Activated CD4-positive, alpha-beta memory T cell treated with anti-CD3 and anti-CD28 coated beads, Interleukin-2, amount 10 ng/mL, durations not matched to agents 7 days and 5 days (primary cell): ENCODE measurements at places on chromosomes 6 and 20. TPM values are rescaled to one million over a fixed set of nuclear protein-coding genes. Genes with fewer than 3 reads are reported as not detected.

DNA sequence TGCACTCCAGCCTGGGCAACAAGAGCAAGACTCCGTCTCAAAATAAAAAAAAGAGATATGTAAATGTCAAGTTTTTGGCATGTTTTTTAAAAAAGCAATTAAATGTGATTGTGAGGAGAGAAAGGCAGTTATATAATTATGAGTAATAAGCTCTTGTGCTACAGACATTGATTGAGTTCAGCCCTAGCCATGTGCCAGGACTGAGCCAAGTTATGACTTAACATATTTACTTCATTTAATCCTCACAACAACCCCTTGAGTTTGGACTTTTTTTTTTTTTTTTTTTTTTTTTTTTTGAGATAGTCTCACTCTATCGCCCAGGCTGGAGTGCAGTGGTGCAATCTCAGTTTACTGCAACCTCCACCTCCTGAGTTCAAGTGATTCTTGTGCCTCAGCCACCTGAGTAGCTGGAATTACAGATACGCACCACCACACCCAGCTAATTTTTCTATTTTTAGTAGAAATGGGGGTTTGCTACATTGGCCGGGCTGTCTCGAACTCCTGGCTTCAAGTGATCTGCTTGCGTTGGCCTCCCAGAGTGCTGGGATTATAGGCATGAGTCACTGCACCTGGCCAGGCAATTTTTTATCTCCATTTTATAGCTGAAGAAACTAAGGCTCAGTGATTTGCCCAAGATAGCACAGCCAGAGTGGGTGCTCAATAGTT, 15.0 kb upstream of the CSE1L start:
- no peak overlapping the region for H3K4me3 ChIP-seq
- H3K4me1 ChIP-seq: no peaks in the 10 kb centered on the region
- H3K36me3 ChIP-seq: peaks cover 32% of the 10 kb centered on the region
- no peak overlapping the region for H3K27ac ChIP-seq
- no peak for DNase-seq

DNA sequence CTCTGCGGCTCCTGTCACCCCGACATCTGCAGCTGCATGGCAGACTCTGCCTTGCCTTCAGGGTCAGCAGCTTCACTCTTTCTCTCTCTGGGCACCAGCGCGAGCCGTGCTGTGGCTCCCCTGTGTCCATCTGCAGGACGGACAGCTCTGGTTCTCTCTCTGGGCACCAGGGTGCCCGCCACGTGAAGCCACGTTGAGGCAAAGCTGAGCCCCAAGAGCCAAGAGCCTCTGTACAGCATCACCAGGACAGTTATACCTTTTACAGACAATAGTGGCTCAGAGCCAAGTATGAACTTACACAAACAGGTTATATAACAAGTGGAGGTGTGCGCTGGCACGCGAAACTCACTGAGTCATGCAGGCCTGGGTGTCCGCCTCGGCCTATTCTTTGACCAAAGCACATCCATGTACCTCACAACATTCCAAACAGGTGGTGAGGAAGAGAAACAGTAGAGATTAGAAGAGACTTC, 50.8 kb downstream of the FAM50B start:
- no peak overlapping the region for H3K4me3 ChIP-seq
- H3K27ac ChIP-seq: no peak overlapping the region
- peaks cover 1% of the 10 kb centered on the region for H3K4me1 ChIP-seq
- H3K36me3 ChIP-seq: no peaks in the 10 kb centered on the region
- DNase-seq: no peak

GRCh38 chr6:140156131-140156530, 781.7 kb upstream of the CITED2 start:
- no peak overlapping the region for H3K4me3 ChIP-seq
- H3K27ac ChIP-seq: no peak overlapping the region
- H3K27me3 ChIP-seq: no peaks in the 10 kb centered on the region
- no peaks in the 10 kb centered on the region for H3K4me1 ChIP-seq
- H3K36me3 ChIP-seq: no peaks in the 10 kb centered on the region

GRCh38 chr6:43747784-43748183, 22.2 kb upstream of the VEGFA start:
- peaks cover 20% of the 10 kb centered on the region for H3K27me3 ChIP-seq
- H3K27ac ChIP-seq: no peak overlapping the region
- H3K4me1 ChIP-seq: no peaks in the 10 kb centered on the region
- no peak overlapping the region for H3K4me3 ChIP-seq
- no peaks in the 10 kb centered on the region for H3K36me3 ChIP-seq

DNA sequence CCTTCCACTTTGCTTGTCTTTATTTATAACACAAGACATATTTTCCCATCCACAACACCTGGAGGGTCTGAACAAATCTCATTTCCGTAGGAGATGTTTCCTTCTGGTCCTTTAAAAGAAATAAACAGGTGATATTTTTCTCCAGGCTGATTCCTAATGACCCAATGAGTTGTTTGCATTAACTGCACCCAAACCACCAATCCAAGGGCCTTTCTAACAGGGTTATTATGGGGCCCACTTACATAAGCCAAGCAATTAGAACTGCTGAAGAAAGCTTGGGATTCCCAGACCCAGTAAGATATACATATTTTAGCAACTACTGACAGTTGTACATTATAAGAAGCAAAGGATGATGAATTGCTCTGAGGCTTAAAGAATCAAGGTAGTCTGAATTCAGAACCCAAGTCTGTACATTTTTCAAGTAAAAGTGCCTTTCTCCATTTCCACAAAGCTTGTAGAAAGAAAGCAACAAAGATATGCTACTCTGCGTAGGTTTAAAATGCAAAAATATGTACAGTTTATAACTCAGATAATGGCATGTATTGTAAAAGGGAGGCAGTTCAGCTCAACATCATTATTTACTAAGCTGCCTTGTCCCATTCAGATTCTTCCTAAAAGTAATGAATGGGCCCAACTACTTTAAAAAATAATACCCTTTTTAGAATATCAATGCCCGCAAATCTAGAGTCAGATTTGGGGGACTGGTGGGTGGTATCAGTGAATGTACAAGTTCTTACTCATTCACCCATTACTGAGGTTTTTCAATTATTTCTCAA, 120.0 kb downstream of the DST start:
- no peaks in the 10 kb centered on the region for H3K36me3 ChIP-seq
- H3K4me3 ChIP-seq: no peak overlapping the region
- H3K27me3 ChIP-seq: no peaks in the 10 kb centered on the region
- H3K27ac ChIP-seq: no peak overlapping the region
- no peak for DNase-seq

- H3K4me1 ChIP-seq: peaks cover 24% of the 10 kb centered on the region
- H3K27me3 ChIP-seq: no peaks in the 10 kb centered on the region
- no peak overlapping the region for H3K27ac ChIP-seq
- no peak overlapping the region for H3K4me3 ChIP-seq
- H3K36me3 ChIP-seq: peaks cover 57% of the 10 kb centered on the region
- no peak for DNase-seq
These were observed 34.8 kb downstream of the TOP1 start for GRCh38 chr20:41063442-41063841.

DNA sequence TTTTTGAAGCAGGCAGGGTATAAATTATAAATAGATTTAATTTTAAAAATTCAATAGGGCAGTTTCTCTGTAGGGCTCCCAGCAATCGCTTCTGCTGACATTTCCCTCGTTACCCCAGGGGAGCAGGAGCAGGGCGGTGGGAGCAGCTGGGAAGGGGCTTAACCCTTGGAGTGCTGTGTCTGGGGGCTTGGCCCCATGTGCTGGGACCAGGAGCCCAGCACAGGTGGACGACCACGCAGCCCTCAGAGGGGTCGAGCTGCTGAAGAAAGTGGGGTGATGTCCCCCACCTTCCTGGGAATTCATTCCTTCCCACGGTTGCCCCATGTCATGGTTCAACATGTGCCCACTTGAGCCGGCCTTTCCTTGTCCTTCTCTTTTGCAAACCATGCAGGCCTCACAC, 67.5 kb upstream of the STX16 start:
- H3K4me3 ChIP-seq: no peak overlapping the region
- no peaks in the 10 kb centered on the region for H3K4me1 ChIP-seq
- DNase-seq: no peak
- peaks cover 8% of the 10 kb centered on the region for H3K27me3 ChIP-seq
- no peaks in the 10 kb centered on the region for H3K36me3 ChIP-seq
- no peak overlapping the region for H3K27ac ChIP-seq

- no peak overlapping the region for H3K27ac ChIP-seq
- no peak overlapping the region for H3K4me3 ChIP-seq
- H3K4me1 ChIP-seq: peaks cover 8% of the 10 kb centered on the region
- peaks cover 11% of the 10 kb centered on the region for H3K36me3 ChIP-seq
- H3K27me3 ChIP-seq: no peaks in the 10 kb centered on the region
- no peak for DNase-seq
These were observed 270.6 kb downstream of the FARS2 start for GRCh38 chr6:5531853-5532375.

- H3K4me1 ChIP-seq: peaks cover 45% of the 10 kb centered on the region
- H3K4me3 ChIP-seq: no peak overlapping the region
- peaks cover 3% of the 10 kb centered on the region for H3K27me3 ChIP-seq
- H3K27ac ChIP-seq: no peak overlapping the region
- H3K36me3 ChIP-seq: peaks cover 2% of the 10 kb centered on the region
These were observed 12.7 kb upstream of the ARFGEF2 start for GRCh38 chr20:48908656-48909319.

- no peaks in the 10 kb centered on the region for H3K27me3 ChIP-seq
- no peaks in the 10 kb centered on the region for H3K4me1 ChIP-seq
- no peak overlapping the region for H3K27ac ChIP-seq
- H3K36me3 ChIP-seq: no peaks in the 10 kb centered on the region
These were observed 541.9 kb upstream of the SPTLC3 start for GRCh38 chr20:12466915-12467314.

DNA sequence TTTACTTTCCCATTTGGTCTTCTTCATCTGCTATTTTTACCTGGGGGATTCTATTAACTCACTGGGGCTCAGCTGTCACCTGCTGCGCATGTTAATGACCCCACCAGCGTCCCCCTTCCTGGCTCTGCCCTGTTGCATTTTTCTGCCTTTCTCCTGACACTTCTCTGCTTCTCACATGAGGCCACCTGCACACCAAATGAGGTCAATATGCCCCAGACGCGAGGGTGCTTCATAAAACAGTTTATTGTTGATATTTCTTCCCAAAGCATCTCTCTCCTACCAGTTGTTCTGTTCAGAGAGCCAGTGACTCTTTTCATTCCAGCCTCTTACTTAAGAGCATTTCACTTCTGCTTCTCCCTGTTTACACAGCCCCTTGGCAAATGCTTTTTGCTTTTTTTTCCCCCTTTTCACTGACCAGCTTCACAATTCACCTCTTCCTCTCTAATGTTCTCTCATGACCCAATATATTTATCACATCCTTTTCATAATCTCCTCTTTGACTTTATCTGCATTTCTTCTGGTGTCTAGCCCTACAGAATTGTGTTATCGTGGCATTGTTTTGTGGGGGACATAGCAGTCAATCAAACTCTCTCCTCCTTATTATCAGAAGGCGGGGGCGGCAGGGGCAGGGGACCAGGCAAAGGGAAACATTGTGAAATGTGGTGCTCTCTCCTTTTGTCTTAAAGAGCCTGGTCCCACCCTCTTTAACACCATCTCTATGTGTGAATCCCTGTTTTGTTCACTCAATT, 545.8 kb upstream of the CITED2 start:
- no peak overlapping the region for H3K4me3 ChIP-seq
- no peak overlapping the region for H3K27ac ChIP-seq
- H3K4me1 ChIP-seq: no peaks in the 10 kb centered on the region
- no peak for DNase-seq
- H3K27me3 ChIP-seq: peaks cover 19% of the 10 kb centered on the region

GRCh38 chr6:148307405-148307804, 35.2 kb upstream of the SASH1 start:
- no peaks in the 10 kb centered on the region for H3K36me3 ChIP-seq
- H3K27me3 ChIP-seq: no peaks in the 10 kb centered on the region
- no peak overlapping the region for H3K27ac ChIP-seq
- no peak for DNase-seq

DNA sequence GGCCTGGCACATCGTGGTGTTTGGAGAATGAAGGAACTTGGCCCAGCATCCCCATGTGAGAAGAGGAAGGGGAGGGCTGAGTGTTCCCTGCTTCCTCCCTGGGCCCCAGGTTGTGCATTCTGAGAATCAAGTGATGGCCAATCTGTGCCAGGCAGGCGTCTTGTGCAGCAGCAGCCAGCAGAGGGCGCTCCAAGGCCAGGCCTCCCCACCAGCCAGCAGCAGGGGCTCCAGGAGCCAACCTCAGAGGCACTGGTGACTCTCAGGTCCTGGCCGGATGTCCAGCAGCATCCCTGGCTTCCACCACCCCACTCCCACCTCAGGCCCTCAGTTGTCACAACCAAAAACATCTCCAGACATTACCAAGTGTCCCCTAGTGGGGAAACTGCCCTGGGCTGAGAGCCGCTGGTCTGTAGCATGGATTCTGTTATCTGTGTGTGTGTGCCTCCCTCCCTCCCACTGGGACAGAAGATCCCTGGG, 192.0 kb downstream of the PREX1 start:
- H3K4me1 ChIP-seq: peaks cover 51% of the 10 kb centered on the region
- H3K27me3 ChIP-seq: no peaks in the 10 kb centered on the region
- H3K27ac ChIP-seq: peak overlapping the region; percentile 63
- H3K4me3 ChIP-seq: no peak overlapping the region
- peak; percentile 74 for DNase-seq

- H3K4me1 ChIP-seq: peaks cover 95% of the 10 kb centered on the region
- H3K4me3 ChIP-seq: peak overlapping the region; percentile 30
- H3K27me3 ChIP-seq: no peaks in the 10 kb centered on the region
- DNase-seq: no peak
- peak overlapping the region; percentile 76 for H3K27ac ChIP-seq
These were observed 6.1 kb downstream of the NFATC2 start for GRCh38 chr20:51536116-51537069.

DNA sequence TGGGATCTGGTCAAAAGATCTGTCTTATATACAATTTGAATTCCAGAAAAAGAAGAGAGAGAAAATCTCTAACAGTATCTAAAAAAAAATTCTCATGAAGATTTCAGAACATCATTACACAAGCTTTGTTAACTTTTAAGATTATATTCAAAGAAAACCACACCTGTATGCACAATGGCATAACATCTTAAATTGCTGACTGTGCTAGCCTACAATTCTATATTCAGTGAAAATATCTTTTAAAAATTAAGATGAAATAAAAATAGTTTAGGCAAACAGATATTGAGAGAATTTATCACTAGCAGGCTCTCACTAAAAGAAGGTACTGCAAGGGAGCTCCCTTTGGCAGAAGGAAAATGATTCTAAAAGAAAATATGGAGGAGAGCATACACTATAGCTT, 100.3 kb downstream of the BCKDHB start:
- no peaks in the 10 kb centered on the region for H3K36me3 ChIP-seq
- peaks cover 16% of the 10 kb centered on the region for H3K4me1 ChIP-seq
- no peak overlapping the region for H3K4me3 ChIP-seq

Gene VSX1
- total RNA-seq: not detected

Gene PGBD1
- total RNA-seq: 2.0 TPM
